Thymus (tissue), 14 donors: ENCODE measurements at places on chromosomes 1 and 21. TPM values are rescaled to one million over a fixed set of nuclear protein-coding genes. Genes with fewer than 3 reads are reported as not detected.
A peak's percentile ranks its signal among the peaks of the same experiment; 100 is the strongest.

DNA sequence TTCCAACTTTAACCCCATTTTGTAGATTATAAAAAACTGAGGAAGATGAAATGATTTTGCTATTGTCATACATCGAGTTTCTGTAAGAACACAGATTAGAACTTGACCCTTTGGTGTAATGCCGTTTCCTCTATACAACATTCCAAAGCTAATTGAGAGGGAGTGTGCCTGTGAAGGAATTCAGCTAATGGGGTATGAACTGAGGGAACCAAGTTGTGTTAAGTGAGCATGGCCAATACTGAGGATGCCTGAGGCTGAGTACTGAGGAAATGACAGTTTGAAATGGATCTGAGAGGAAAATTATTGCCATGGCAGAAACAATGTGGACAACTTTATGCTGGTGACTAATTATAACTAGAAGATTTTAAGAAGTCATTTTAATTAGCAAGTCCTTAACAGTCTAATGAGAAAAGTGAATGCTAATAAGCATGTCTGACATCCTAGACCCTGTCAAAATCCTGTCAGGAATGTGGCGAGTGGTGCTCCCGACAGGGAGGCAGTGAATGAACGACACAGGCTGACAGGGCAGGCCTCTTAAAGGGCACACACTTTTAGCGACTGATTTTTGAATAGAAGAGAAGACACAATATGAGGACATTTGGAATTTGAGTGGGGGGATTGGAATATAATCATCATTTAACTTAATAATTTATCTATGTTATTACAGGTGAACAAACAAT lies 262.5 kb downstream of the HLX start:
- DNase-seq, result no peak
- H3K4me3 ChIP-seq, result no peak overlapping the region
- H3K27ac ChIP-seq, result no peak overlapping the region
- no peaks in the 10 kb centered on the region for H3K27me3 ChIP-seq
- no peaks in the 10 kb centered on the region for H3K4me1 ChIP-seq

DNA sequence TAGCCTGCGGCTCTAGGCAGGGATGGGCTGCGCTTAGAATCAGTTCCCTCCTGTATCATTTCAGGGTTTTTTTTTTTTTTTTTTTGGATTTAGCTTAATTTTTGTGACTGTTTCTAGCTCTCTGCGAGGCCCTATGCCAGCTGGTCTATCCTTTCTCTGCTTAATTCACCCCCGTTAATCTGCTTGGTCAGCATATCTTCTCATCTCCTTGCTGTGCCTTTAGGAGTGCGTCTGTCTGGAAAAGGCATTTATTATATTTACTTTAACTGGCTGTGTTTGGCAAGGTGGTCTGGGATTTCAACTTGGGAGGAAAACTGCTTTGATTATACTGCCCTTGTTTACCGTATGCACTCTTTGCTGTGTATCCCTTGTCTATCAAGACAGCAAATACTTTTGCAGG lies 184.8 kb upstream of the KIAA0040 start:
- DNase-seq, result no peak
- H3K36me3 ChIP-seq, result no peaks in the 10 kb centered on the region
- H3K4me3 ChIP-seq, result no peak overlapping the region

OR14A2 gene
- polyA plus RNA-seq, result not detected

LHX8 gene
- polyA plus RNA-seq, result 0.02 TPM

SLC66A1 gene
- polyA plus RNA-seq, result 10.8 TPM

GRCh38 chr1:203321273-203322052 lies 16.1 kb downstream of the BTG2 start:
- H3K4me3 ChIP-seq, result peak overlapping the region; percentile 3
- no peak for DNase-seq
- H3K36me3 ChIP-seq, result no peaks in the 10 kb centered on the region
- peak overlapping the region; percentile 96 for H3K27ac ChIP-seq
- H3K27me3 ChIP-seq, result no peaks in the 10 kb centered on the region
